Endodermal cell (in vitro differentiated cells): ENCODE measurements at places on chromosomes 13 and 19.

- no peaks in the 10 kb centered on the region for H3K36me3 ChIP-seq
- no peak overlapping the region for H3K4me3 ChIP-seq
- H3K4me1 ChIP-seq = no peaks in the 10 kb centered on the region
- peak overlapping the region; percentile 98 for H3K27ac ChIP-seq
These were observed 71.2 kb downstream of the GADD45B start for GRCh38 chr19:2547033-2547680.

- DNase-seq = peak; percentile 80
- no peaks in the 10 kb centered on the region for H3K36me3 ChIP-seq
- no peak overlapping the region for H3K27ac ChIP-seq
- no peaks in the 10 kb centered on the region for H3K27me3 ChIP-seq
- no peaks in the 10 kb centered on the region for H3K4me1 ChIP-seq
- no peak overlapping the region for H3K4me3 ChIP-seq
These were observed 34.6 kb upstream of the SLC46A3 start for GRCh38 chr13:28753208-28753892.

GRCh38 chr13:50594276-50595051 is 249.0 kb downstream of the DLEU7 start:
- H3K27me3 ChIP-seq = peaks cover 6% of the 10 kb centered on the region
- H3K4me1 ChIP-seq = no peaks in the 10 kb centered on the region
- peak; percentile 73 for DNase-seq
- no peaks in the 10 kb centered on the region for H3K36me3 ChIP-seq
- no peak overlapping the region for H3K4me3 ChIP-seq
- H3K27ac ChIP-seq = peak overlapping the region; percentile 39

GRCh38 chr19:5572556-5573286 is 5.0 kb upstream of the TINCR start:
- H3K4me3 ChIP-seq = no peak overlapping the region
- no peaks in the 10 kb centered on the region for H3K36me3 ChIP-seq
- H3K27me3 ChIP-seq = peaks cover 7% of the 10 kb centered on the region

DNA sequence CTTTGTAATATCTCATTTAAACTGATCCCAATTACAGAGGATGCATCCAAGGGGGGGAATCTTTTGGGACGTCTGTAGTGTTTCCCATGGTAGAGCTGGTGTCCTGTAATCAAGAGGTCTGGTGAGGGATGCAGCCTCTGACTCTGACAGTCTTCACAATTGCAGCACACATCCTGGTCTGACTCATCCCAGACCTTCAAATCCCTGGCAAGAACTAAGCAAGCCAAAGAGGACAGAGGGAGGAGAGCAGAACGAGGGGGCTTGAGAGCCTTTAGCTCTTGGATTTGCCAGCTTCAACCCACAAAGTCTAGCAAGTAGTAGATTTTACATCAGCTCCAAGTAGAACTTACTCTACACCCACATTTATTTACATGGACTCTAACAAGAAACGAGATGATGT is 17.3 kb upstream of the FCGBP start:
- H3K4me3 ChIP-seq = no peak overlapping the region
- H3K36me3 ChIP-seq = no peaks in the 10 kb centered on the region
- no peaks in the 10 kb centered on the region for H3K27me3 ChIP-seq
- no peaks in the 10 kb centered on the region for H3K4me1 ChIP-seq

DNA sequence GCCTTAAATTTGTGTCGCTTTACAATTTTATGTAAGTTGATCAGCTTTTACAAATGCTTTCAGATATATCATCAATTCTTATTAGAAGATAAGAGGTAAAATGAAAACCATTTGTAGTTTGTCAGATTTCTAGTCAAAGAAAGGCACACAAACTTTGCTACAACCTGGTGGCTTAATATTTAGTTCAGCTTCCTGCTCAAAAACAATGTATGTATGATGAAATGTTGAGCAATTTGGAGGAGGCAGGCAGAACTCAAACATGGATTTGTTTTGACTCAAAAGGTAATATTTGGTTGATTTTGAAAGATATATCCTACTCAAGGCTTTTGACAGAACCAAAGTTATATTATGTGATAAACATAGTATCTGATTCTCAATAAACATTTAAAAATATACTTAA is 24.2 kb downstream of the NEK5 start:
- no peak overlapping the region for H3K27ac ChIP-seq
- H3K4me1 ChIP-seq = no peaks in the 10 kb centered on the region
- no peaks in the 10 kb centered on the region for H3K36me3 ChIP-seq
- DNase-seq = no peak
- H3K4me3 ChIP-seq = no peak overlapping the region
- no peaks in the 10 kb centered on the region for H3K27me3 ChIP-seq

GRCh38 chr13:106561551-106562170 is 6.3 kb downstream of the ARGLU1 start:
- peak overlapping the region; percentile 24 for H3K4me3 ChIP-seq
- no peaks in the 10 kb centered on the region for H3K27me3 ChIP-seq
- H3K27ac ChIP-seq = peak overlapping the region; percentile 3
- DNase-seq = no peak

- no peaks in the 10 kb centered on the region for H3K27me3 ChIP-seq
- DNase-seq = no peak
- H3K4me1 ChIP-seq = peaks cover 4% of the 10 kb centered on the region
- peak overlapping the region; percentile 65 for H3K4me3 ChIP-seq
These were observed 1587.0 kb upstream of the PRR20A start for GRCh38 chr13:55553701-55554100.

- H3K27ac ChIP-seq = no peak overlapping the region
- no peaks in the 10 kb centered on the region for H3K36me3 ChIP-seq
- no peak for DNase-seq
- H3K4me3 ChIP-seq = no peak overlapping the region
These were observed 120.5 kb downstream of the TNFRSF19 start for GRCh38 chr13:23690668-23691067.

DNA sequence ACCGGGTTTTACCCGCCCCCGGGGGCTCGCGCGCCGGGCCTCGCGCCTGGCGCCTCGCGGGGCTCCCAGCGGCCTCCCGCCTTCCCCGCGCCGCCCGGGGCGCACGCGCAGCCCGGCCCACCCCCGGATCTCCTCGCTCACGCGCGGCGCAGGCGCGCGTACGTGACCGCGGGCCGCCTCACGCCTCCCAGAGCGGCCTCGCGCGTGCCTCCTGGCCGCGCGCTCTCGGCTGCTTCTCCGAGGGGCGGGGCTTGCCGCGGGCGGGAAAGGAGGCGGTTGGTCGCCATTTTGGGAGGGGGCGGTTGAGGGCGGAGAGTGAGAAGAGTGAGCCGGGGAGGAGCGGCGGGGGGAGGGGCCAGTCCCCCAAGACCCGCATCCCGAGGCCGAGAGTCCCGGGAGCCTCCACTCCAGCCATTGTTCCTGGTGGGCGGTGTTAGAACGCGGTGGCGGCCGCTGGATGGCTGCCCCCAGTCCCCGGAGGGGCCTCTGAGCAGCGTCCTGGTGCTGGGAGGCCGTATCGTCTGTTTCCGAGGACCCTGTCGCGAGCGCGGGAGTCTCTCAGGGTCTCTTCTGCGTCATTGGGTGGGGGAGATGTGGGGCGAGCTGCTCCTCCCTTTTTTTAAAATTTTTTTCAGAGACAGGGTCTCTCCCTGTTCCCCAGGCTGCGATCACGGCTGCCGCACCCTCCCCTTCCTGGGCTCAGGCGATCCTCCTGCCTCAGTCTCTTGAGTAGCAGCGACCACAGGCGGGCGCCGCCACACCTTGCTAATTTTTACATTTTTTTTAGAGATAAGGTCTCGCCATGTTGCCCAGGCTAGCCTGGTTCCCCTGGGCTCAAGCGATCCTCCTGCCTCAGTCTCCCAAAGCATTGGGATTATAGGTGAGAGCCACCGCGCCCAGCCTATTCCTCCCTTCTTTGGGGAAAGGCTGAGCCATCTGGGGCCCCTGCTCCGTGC is at the start of gene ZNF541:
ZNF541 (minus strand) TSS at position 78 of the 956 bp plus-strand sequence. CDS start 17,292 bp downstream, outside the sequence.
- no peak within 1 kb of the TSS for H3K4me3 ChIP-seq
- H3K27me3 ChIP-seq = no peaks in the 10 kb centered on the region
- H3K27ac ChIP-seq = no peak within 1 kb of the TSS
- H3K4me1 ChIP-seq = no peaks in the 10 kb centered on the region
- no peaks in the 10 kb centered on the region for H3K36me3 ChIP-seq

- H3K36me3 ChIP-seq = no peaks in the 10 kb centered on the region
- H3K4me3 ChIP-seq = no peak overlapping the region
- no peak overlapping the region for H3K27ac ChIP-seq
These were observed 78.7 kb downstream of the RNF17 start for GRCh38 chr13:24842549-24843274.

GRCh38 chr13:43005460-43006236 is 13.6 kb upstream of the EPSTI1 start:
- peak overlapping the region; percentile 28 for H3K4me3 ChIP-seq
- peaks cover 27% of the 10 kb centered on the region for H3K4me1 ChIP-seq
- no peak for DNase-seq
- no peaks in the 10 kb centered on the region for H3K27me3 ChIP-seq
- H3K36me3 ChIP-seq = no peaks in the 10 kb centered on the region

DNA sequence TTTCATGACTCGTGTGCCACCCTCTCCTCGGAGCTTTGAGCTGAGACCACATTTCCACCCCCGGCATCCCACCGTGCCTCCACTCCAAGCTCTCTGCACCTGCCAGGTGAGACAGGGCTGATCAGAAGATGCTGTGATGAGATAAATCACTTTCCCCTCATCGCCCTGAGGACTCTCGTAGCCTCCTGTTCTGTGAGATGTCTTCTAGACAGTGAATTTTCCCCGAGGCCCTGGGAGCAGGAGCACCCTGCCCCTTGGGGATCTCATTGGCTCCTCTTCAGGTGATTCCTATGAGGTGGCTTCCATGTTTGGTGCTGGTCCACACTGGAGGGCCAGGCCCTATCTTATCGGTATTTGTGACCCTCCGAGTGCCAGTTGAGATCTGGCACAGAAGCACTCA is 154.0 kb upstream of the TSHZ3 start:
- no peak for DNase-seq
- no peaks in the 10 kb centered on the region for H3K36me3 ChIP-seq
- H3K4me3 ChIP-seq = no peak overlapping the region
- H3K27me3 ChIP-seq = no peaks in the 10 kb centered on the region
- H3K27ac ChIP-seq = no peak overlapping the region
- H3K4me1 ChIP-seq = no peaks in the 10 kb centered on the region

- H3K36me3 ChIP-seq = peaks cover 25% of the 10 kb centered on the region
- no peaks in the 10 kb centered on the region for H3K27me3 ChIP-seq
- no peak for DNase-seq
- H3K27ac ChIP-seq = no peak overlapping the region
- no peak overlapping the region for H3K4me3 ChIP-seq
- H3K4me1 ChIP-seq = peaks cover 53% of the 10 kb centered on the region
These were observed 5.8 kb downstream of the MLLT1 start for GRCh38 chr19:6273701-6274601.

GRCh38 chr19:49924004-49924880 is 4.8 kb upstream of the ATF5 start:
- H3K4me3 ChIP-seq = no peak overlapping the region
- H3K27ac ChIP-seq = no peak overlapping the region
- peaks cover 7% of the 10 kb centered on the region for H3K4me1 ChIP-seq
- peak; percentile 43 for DNase-seq
- H3K27me3 ChIP-seq = no peaks in the 10 kb centered on the region

- H3K36me3 ChIP-seq = no peaks in the 10 kb centered on the region
- H3K27ac ChIP-seq = no peak overlapping the region
These were observed 261.8 kb downstream of the KLF12 start for GRCh38 chr13:73872397-73872796.

DNA sequence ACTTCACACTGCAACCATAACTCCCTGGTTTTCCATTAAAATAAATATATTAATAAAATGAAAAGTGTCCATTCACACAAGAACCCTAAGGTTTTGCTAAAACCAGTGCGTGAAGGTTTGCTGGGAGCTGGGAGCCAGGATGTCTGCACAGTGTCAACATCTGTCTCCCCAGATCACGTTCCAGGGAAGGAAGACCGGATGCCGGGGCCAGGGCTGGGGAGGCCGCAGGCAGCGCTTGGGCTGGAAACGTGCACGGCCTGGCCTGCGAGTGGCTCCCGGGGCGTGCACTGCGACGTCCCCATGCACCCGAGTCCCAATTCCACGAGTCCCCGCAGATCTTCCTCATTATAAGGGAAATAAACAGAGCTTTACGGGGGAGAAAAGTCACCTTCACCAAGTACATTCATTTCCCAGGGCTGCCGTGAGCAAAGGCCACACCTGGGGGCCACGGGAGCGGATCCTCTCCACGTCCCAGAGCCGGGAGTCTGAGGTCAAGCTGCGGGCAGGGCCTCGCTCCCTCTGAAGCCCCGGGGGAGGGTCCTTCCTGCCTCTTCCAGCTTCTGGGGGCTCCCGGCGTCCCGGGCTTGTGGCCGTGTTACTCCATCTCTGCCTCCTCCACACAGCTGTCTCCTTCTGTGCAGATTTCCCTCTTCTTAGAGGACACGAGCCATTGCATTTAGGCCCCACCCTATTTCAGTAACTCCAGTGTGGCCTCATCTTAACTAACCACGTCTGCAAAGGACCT is 12.8 kb downstream of the SHC2 start:
- peaks cover 12% of the 10 kb centered on the region for H3K36me3 ChIP-seq
- no peaks in the 10 kb centered on the region for H3K4me1 ChIP-seq
- H3K27me3 ChIP-seq = no peaks in the 10 kb centered on the region
- H3K4me3 ChIP-seq = no peak overlapping the region
- no peak for DNase-seq
- H3K27ac ChIP-seq = no peak overlapping the region

- no peaks in the 10 kb centered on the region for H3K36me3 ChIP-seq
- H3K27ac ChIP-seq = no peak overlapping the region
- H3K4me3 ChIP-seq = no peak overlapping the region
- no peak for DNase-seq
These were observed 146.2 kb downstream of the DCT start for GRCh38 chr13:94333131-94333820.

GRCh38 chr13:93621966-93622365 is 395.4 kb downstream of the GPC6 start:
- H3K27ac ChIP-seq = no peak overlapping the region
- no peaks in the 10 kb centered on the region for H3K27me3 ChIP-seq
- no peak overlapping the region for H3K4me3 ChIP-seq

- H3K27me3 ChIP-seq = no peaks in the 10 kb centered on the region
- no peak overlapping the region for H3K27ac ChIP-seq
- H3K4me3 ChIP-seq = no peak overlapping the region
- H3K4me1 ChIP-seq = no peaks in the 10 kb centered on the region
- H3K36me3 ChIP-seq = no peaks in the 10 kb centered on the region
These were observed 20.8 kb upstream of the AMER2 start for GRCh38 chr13:25192936-25193335.

- no peak overlapping the region for H3K27ac ChIP-seq
- no peaks in the 10 kb centered on the region for H3K27me3 ChIP-seq
- H3K36me3 ChIP-seq = peaks cover 6% of the 10 kb centered on the region
- peaks cover 7% of the 10 kb centered on the region for H3K4me1 ChIP-seq
- no peak overlapping the region for H3K4me3 ChIP-seq
- DNase-seq = no peak
These were observed 18.5 kb downstream of the RFXAP start for GRCh38 chr13:36837354-36838092.

DNA sequence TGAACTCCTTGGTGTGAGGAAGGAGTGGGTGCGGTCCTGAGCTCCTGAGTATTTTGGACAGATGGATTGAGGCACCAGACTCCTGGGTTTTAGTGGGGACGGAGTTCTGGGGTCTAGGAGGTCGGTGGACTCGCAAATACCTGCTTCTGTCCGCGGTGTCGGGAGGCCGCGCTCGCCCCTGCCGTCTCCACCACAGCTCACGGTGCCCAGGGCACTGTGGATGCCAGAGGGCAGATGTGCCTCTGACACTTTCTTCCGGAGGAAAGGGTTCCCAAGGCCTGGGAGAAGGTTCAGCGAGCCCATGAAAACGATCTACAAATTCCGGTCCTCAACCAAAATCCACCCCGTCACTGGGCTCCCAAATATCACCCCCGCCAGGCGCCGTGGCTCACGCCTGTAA is 3.3 kb downstream of the TULP2 start:
- no peak overlapping the region for H3K4me3 ChIP-seq
- H3K36me3 ChIP-seq = no peaks in the 10 kb centered on the region
- H3K4me1 ChIP-seq = no peaks in the 10 kb centered on the region
- H3K27me3 ChIP-seq = no peaks in the 10 kb centered on the region
- DNase-seq = no peak
